ENCODE measurements at places on chromosomes 12 and 14.

DNA sequence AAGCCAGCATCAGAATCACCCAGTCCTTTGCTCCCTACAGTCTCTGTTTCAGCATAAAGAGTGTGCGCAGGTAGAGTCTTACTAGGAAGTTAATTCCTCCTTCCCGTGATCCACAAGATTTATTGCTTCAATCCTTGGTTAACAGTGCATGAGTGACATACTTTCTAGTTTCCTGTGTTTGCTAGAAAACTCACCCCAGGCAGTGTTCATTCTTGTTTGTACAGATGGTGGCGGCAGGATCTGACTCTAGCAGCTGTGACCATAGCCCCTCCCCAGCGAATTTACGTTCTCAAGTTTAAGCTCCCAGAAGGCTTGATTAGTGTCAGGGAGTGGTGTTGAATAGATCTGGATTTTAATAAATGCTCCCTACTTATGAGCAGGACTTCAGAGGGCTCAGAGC, 75.9 kb upstream of the ANO2 start:
- DNase-seq = no peak

GRCh38 chr14:55404173-55404854, 7.3 kb downstream of the ATG14 start:
- no peak for DNase-seq

DNA sequence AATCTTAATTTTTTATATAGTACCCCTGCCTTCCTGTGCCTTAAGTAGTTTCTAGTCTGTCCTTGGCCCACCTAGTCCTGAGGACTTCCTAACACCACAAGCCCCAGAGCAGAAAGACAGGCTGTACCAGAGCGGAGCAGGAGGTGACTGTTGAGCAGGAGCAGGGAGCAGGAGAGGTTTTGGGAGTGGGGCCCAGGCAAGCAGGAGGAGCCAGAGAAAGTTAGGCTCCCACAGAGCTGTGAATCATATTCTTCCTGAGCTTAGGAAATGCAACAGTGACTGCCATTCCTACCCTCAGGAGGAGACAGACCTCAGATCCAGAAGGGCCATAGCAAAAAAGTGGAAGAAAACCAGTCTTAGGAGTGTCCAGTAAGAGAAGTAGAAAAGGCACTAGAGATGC, 28.3 kb upstream of the COL2A1 start:
- no peak for DNase-seq

GRCh38 chr12:115639648-115640012, 637.9 kb downstream of the MED13L start:
- DNase-seq = no peak

- DNase-seq = no peak
Observed at GRCh38 chr14:69992564-69992963, 113.3 kb downstream of the SMOC1 start.

- DNase-seq = no peak
Observed at GRCh38 chr14:101055106-101055662, 151.7 kb upstream of the RTL1 start.
